ENCODE measurements at places on chromosomes 5 and 9.

- no peak for DNase-seq
Measured at GRCh38 chr5:33934176-33934575, 2.0 kb upstream of the RXFP3 start.

- no peak for DNase-seq
Measured at GRCh38 chr5:122727112-122727541, 47.8 kb upstream of the SNX2 start.

GRCh38 chr5:173622183-173623047 lies 6.0 kb upstream of the BOD1 start:
- no peak for DNase-seq

- no peak for DNase-seq
Measured at GRCh38 chr5:135743705-135744411, 90.6 kb upstream of the SLC25A48 start.

DNA sequence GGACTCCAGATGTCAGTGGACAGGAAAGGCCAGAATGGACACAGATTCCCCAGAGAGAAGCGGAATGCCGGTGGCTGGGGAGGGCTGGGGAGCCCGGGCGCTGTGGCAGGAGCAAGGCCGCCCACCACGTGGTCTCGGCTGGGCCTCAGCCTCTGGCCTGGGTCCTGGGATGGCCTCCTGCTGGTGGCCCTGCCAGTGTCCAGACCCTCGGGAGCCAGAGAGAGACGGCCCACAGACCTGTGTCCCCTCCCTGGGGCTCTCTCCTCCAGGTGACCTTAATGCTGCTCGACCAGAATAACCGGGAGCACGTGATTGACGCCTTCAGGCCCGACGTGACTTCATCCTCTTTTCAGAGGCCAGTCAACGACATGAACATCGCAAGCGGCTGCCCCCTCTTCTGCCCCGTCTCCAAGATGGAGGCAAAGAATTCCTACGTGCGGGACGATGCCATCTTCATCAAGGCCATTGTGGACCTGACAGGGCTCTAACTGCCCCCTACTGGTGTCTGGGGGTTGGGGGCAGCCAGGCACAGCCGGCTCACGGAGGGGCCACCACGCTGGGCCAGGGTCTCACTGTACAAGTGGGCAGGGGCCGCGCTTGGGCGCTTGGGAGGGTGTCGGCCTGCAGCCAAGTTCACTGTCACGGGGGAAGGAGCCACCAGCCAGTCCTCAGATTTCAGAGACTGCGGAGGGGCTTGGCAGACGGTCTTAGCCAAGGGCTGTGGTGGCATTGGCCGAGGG lies 19.0 kb downstream of the FBXW5 start:
- no peak for DNase-seq

DNA sequence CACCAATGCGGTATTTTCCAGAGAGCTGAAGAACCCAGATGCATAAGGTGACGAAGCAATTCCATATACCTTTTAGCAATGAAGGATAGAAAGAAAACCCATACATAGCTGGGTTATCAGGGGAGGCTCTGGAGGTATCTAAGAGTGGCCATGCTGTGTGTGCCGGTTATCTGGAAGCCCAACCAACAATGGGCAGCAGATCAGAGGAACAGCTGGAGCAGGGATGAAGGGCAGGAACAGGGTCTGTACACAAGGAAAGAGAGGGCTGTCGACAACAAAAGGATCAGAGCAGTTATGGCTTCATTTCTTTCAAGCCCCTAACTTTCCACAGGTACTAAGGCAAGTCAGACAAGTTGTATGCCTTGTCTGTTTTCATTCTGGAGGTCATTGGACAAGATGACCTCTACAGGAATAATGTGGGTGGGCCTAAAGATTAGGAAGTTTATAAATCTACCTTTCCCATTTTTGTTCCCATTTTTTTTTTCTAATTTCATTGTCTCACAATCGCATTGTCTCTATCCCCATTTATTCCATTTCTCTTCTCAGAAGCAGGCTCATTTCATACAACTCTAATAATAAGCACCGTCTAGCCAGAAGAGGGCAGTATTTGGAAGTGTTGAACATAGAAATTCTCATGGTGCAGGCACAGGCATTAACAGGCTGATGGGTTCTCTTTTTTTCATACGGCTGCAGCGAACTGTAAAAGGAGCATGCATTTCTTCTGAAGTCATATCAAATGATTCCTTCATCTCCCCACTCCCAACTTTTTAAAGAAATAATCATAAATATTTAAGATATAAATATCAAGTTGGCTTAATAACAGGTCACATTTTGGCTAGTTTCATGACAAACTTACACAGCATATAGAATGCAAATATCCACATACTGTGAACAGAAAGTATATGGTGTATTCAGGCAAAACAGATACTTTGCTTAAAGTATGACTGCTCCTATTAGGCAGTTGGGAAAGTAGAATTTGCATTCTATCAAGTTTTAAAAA lies 63.5 kb downstream of the ZNF474 start:
- no peak for DNase-seq

DNA sequence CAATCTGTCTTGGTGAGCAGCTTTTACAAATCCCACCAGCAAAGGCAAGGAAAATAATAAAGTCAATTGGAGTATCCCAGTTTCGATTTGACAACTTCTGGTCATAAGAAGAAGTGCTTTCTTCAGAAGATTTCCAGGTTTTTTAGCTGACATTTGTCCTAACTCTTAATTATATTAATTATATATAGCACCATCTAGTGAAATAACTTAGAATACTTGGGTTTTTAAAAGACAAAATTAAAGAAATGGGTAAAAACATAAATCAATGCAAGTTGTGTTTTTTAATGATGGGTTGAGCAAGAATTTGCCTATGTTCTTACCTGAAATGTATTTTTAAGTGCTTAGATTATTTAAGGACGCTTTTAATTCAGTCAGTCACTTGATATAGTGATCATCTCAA lies 421.8 kb downstream of the ACTL7B start:
- no peak for DNase-seq

- DNase-seq = no peak
Measured at GRCh38 chr5:134248256-134248655, 22.4 kb upstream of the PPP2CA start.

DNA sequence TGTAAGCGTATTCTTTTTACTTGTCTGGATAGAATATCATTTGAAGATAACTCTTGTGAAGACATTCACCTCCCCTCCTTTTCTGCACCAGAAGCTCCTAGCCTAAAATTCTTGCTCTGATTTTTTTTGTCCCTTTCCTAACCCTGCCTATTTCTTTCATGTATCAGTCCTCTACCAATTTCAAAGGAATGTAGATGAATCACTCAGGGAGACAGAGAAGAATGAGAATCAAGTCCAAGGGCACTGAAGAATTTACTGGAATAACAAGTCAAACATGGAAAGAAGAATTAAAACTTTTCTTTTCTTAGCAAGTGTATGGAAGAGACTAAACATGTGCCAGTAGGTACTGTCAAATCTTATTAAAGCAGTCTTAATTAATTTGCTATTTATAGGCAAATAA lies 618.7 kb downstream of the DNAH5 start:
- no peak for DNase-seq

DNA sequence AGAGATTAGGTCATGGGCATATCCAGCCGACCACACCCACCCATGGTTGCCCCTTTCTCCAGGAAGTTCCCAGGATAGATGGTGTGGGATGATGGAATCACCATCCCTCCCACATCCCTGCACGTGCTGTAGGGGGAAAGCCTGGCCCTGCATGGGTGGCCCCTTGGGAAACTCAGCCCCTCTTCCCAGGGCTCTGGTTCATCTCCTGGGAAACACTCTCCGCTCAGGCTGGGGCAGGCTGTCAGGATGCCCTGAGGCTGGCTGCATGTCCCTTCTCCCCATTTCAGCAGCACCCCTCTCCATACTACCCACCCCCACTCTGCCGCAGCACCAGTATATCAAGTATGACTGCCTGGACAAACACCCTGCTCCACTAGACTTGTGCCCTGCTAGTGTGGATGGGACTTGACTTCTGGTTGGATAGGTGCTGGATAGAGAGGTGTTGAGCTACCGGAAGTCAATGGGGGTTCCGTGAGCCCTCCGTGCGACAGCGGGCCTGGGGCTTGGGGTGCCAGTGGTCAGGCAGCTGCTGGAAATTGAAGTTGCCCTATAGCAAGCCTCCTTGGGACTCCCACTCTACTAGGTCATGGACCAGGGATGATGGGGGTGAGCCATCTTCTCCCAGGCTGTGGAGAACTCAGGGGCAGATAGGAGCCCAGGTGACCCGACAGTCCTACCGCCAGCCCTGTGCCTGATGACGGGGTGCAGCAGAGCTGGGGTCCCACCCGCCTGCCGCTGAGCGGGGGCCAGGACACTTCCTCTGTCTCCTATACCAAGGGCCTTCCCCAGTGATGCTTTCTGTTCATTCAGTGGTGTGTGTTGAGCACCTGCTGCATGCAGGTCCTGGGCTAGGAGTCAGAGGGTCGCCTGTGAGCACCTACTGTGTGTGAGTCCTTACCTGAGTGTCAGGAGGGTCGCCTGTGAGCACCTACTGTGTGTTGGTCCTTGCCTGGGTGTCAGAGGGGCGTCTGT lies 69.4 kb upstream of the COL5A1 start:
- no peak for DNase-seq

GRCh38 chr5:157143127-157143971 lies 684 bp upstream of the MED7 start:
- DNase-seq = no peak

DNA sequence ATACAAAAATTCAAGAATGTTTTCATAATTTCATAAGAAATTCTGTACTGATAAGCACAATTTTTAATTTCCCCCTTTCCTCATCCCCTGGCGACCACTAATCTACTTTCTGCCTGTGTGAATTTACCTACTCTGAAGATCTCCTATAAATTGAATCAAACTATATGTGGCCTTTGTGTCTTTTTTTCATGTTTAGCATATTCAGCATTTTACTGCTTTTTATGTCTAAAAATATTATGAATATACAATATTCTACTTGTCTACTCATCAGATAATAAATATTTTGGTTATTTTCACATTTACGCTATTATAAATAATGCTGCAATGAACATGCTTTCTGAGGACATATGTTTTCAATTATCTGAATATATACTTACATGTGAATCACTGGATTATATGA lies 144.8 kb downstream of the CYLC2 start:
- no peak for DNase-seq

DNA sequence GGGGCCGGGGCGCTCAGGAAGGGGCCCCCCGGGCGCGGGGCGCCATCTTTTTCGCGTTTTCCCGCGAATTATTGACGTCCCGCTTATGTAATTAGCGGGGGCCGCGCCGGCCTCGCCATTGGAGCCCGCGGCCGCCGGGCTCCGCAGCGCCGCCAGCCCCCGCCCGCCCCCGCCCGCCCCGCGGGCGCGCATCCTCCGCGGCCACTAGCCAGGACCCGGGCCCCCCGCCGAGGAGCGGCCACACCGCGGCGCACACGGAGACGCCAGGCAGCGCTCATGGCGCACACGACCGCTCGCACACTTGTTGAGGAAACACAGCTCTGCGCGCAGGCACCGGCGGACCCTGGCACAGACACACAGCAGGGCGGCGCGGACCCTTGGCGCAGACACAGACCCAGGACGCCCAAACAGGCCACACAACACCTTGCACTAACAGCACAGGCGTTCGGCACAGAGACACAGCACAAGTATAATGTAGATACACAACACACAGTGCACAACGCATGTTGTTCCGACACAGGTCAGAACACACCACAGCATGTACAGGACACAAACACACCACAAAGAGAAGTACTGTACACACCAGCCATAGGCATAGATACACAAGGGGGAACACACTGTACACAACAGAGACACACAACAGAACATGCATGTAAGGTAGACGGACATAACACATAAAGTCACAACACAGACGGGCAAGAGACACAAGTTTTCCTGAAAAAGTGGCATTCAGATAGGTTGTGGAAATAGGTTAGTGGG lies 467 bp upstream of the PHF19 start:
- peak; percentile 50 for DNase-seq

GRCh38 chr5:145796318-145796717 lies 38.8 kb downstream of the PRELID2 start:
- DNase-seq = no peak

DNA sequence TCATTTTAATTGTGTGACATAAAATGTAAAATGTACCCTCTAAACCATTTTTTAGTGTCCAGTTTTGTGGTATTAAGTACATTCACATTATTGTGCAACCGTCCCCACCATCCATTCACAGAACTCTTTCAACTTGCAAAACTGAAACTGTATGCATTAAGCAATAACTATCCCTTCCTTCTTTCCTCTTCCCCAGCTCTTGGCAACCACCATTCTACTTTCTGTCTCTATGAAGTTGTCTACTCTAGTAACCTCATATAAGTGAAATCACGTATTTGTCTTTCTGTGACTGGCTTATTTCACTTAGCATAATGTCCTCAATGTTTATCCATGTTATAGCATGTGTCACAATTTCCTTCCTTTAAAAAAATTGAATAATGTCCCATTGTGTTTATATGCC lies 142.4 kb downstream of the C9orf152 start:
- no peak for DNase-seq

GRCh38 chr5:68114378-68115040 lies 101.0 kb upstream of the PIK3R1 start:
- no peak for DNase-seq

DNA sequence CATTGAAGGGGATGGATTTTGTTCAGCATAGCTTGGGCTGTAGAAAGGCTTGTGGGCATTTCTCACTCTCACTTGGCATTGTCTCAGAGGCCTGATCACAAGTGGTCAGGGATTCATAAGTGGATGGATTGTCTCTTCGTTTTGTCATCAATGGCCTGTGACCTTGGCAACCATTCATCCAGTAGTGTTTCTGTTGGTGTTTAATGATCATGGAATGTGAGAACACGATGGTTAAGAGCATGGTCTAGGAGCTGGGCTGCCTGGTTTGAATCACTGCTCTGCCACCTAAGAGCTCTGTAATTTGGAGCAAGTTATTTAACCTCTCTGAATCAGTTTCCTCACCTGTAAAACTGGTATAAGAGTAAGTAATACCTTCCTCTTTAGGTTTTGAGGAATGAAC lies 430.1 kb upstream of the MEF2C start:
- no peak for DNase-seq

- no peak for DNase-seq
Measured at GRCh38 chr9:94889628-94890027, 163.1 kb downstream of the AOPEP start.

DNA sequence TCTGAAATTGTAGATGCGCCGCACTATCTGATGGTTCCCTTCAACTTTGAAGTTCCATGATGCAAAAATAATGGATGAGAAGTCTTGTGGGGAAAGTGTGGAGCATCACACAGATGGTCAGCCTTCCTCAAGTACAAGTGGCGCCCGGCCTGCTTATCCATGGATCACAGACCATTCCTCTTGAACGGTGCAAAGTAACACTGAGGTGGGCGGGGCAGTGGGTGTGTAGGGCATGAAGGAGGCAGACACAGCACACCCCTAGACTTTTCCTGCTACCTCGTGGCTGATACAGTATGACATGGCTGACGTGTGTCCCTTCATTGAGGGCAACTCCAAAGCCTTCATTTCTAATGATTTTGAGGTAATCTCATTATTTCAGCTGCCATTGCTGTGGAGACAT lies 2.5 kb upstream of the GNG10 start:
- no peak for DNase-seq

- no peak for DNase-seq
Measured at GRCh38 chr9:94922098-94922607, 195.7 kb downstream of the AOPEP start.

GRCh38 chr5:76608833-76609232 lies 14.4 kb downstream of the F2RL2 start:
- DNase-seq = no peak

- no peak for DNase-seq
Measured at GRCh38 chr5:119373449-119373858, 17.6 kb downstream of the TNFAIP8 start.

GRCh38 chr9:70398145-70398556 lies 16.3 kb downstream of the KLF9 start:
- no peak for DNase-seq

- no peak for DNase-seq
Measured at GRCh38 chr9:38371495-38371894, 21.0 kb upstream of the ALDH1B1 start.
